GM06990 (cell line): ENCODE measurements at places on chromosomes 2 and 18.

DNA sequence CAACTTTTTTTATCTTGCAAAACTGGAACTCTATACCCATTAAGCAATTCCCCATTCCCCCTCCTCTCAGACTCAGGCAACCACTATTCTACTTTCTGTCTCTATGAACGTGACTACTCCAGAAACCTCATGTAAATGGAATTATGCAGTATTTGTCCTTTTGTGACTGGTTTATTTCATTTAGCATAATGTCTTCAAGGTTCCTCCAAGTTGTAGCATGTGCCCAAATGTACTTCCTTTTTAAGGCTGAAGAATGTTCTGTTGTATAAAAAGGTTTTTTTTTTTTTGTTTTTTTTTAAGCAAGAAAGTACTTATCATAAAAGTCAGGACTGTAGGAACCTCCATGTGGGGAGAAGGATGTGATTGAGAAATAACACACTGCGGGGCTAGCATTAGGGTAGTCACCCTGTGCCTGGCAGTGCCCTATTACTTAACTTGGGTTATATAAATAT, 262.9 kb upstream of the FBXO11 start:
- DNase-seq = no peak

- no peak for DNase-seq
Measured at GRCh38 chr2:200447139-200447855, 62.6 kb downstream of the KCTD18 start.

- no peak for DNase-seq
Measured at GRCh38 chr2:74384051-74384450, 3.9 kb upstream of the DCTN1 start.

DNA sequence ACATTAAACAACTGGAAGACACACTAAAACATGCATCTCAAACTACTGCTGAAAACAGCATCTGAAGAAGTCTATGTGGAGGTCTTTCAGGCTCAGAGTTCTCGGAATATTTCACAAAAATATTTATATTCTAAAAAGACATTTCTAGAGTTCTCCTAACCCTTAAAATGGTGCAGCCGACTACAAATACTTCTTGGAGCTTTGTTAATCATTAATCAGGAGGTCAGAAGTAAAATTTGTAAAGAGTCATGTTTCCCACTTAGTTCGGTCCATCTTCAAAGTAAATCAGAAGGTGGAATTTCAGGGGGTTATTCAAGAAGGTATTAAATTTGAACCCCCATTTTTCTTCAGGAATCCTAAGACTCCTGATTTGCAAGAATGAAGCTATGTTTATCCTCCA, 72.7 kb downstream of the FAM228A start:
- DNase-seq = no peak

DNA sequence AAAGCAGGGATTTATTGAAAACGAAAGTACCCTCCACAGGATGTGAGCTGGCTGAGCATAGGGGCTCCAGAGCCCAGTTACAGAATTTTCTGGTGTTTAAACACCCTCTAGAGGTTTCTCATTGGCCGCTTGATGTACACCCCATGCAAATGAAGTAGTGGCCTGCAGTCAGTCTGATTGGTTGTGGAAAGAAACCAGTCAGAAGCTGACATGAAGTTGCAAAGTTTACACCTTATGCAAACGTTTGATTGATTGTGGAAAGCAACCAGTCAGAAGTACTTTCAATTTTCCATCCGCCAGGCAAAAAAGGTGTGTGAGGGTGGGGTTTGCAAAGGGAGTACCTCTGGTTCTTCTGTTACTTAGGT, 62.3 kb downstream of the VWA3B start:
- no peak for DNase-seq

GRCh38 chr18:74373428-74373827, 57.8 kb downstream of the C18orf63 start:
- DNase-seq = no peak

DNA sequence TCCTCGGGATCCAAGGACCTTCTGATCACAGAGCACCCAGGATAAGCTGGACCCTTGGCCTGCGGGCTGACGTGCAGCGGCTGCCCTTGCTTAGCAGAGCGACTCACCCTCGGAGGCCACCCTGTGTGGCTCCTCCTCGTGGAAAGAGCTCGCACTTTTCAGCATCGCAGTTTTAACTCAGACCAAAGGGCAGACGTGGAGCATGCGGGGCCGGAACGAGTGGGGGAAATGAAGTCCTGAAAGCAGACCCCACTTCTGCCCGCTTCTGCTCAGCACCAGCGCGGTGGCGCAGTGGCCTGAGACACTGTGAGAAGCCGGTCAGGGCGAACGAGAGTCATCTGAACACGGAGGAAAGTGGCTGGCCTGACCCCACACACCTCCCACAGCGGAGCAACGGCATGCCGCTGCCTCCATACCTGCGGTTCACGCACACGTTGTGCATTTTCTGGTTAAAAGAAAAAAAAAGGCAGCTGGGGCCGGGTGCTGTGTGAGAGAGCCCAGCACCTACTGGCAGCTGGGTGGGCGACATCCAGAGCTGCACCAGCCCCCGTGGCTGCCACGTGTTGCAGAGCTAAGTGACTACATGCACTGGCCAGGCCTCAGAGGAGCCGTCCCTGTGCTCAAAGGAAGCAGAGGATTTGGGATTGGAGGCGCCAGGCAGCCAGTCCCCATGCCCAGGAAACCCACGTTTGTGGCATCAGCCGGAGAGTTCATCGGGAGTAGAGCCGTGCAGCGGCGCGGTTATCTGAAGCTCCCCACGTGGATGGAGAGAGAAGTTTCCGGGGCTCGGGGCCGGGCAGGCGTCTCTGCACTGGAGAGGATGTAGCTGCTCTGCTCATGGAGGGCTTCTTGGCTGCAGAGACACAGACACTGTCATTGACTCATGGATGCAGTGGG, 89.7 kb downstream of the USP40 start:
- DNase-seq = no peak

DNA sequence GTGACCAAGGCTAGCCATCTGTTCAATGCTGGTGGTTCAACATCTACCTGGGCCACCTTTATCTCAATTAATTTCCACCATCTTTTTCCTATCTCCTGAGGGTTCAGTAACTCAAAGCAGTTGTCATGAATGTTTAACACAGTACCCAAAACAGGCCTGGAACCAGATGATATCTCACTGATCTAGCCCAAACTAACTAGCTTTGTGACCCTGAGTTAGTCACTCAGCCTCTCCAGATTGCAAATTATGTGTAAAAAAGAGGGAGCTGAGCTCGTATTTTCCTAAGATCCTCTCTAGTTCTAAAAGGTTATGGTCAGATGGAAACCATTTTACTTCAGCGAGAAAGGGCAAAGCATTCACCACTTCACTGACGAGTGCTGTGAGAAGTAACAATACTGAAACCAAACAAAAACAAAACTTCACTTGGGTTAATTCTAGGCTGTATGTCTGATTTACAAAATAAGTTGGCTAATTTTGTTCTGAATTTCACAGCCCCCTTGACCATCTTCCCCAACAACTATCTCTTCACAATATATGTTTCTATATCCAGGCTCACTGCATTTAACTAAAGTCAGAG, 14.8 kb downstream of the SPRED2 start:
- no peak for DNase-seq

DNA sequence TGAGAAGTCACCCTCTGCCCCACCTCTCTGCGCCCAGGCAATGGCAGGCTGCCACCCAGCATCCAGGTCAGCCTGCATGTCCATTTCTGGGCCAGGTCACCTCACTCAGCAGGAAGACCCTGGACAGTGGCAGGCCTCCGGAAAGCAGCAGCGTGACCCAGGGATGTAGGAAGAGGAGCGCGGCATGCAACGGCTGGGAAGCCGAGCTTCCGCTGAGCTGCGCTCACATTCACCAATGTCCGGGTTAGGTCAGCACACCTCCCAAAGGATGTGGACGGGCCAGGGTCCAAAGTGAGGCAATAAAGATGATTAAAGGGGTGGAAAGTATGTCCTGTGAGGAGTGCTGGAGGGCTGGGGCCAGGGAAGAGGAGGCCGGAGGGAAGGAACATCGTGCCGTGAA, 174.5 kb downstream of the CTIF start:
- no peak for DNase-seq

- DNase-seq = no peak
Measured at GRCh38 chr2:126512026-126512425, 143.9 kb upstream of the GYPC start.

GRCh38 chr2:165505514-165505913, 36.0 kb downstream of the CSRNP3 start:
- DNase-seq = no peak

DNA sequence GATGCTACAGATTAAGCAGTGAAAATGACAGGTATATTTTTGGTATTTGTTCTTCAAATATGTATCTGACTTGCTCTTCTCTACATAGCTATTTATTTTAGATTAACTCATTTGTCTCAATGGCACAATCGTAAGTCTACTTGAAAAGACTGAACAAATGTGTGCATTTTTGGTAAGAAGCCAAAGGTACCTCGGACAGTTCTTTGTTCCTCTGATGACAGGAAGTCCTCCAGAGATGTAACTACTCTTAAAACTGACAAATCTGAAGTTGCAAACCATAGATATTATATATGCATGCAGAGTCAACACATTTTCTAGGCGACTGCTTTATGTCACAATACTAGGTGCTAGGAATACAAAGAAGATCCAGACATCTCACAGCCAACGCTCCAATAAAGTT, 36.7 kb downstream of the NDUFAF7 start:
- no peak for DNase-seq

DNA sequence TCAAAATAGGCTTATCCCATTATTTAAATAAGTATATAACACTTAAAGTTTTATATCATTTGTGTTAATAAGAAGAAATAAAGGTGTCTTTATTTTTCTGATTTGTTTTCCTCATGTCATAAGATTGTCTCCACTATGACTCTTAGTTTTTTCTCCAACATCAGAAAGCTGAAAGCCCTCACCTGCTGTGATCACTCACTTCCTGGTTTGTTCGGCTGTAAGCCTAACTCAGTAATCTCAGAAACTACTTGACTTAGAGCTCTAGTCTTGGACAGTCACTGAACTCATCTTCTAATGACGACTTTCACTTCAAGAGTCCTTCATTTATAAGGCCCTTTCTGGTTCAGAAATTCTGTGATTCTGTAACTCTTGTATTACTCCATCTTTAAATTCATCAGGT, 311.0 kb downstream of the ZEB2 start:
- no peak for DNase-seq
